ENCODE measurements at places on chromosomes 6 and 20.

GRCh38 chr6:111113336-111114086, 26.2 kb downstream of the SLC16A10 start:
- DNase-seq = no peak

GRCh38 chr6:85458782-85459181, 8.9 kb downstream of the NT5E start:
- DNase-seq = no peak

DNA sequence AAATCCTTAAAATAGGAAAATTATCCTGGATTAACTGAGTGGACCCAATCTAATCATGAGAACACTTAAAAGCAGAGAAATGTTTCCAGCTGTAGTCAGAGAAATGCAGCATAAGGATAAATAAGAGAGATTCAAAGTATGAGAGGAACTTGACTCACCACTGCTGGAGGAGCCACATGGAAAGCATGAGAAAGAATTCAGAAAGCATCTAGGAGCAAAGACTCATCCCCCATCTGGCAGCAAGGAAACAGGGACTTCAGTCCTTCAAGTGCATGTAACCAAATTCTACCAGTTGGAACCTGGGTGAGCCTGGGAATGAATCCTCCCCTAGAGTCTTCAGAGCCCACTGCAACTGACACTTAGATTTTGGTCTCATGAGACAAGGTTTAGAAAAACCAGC, 33.7 kb downstream of the RNF146 start:
- DNase-seq = no peak

- DNase-seq = no peak
Observed at GRCh38 chr6:14957355-14958059, 288.4 kb upstream of the JARID2 start.

- no peak for DNase-seq
Observed at GRCh38 chr6:143961886-143962878, 45.9 kb downstream of the PLAGL1 start.

GRCh38 chr6:29107758-29108157, at the start of gene OR2J3:
Gene OR2J3, plus strand, starts transcription at chr6:29108058. Its CDS starts 3,833 bp downstream, at chr6:29111891.
- no peak for DNase-seq

- DNase-seq = no peak
Observed at GRCh38 chr20:4243071-4243470, 227.7 kb upstream of the RNF24 start.

DNA sequence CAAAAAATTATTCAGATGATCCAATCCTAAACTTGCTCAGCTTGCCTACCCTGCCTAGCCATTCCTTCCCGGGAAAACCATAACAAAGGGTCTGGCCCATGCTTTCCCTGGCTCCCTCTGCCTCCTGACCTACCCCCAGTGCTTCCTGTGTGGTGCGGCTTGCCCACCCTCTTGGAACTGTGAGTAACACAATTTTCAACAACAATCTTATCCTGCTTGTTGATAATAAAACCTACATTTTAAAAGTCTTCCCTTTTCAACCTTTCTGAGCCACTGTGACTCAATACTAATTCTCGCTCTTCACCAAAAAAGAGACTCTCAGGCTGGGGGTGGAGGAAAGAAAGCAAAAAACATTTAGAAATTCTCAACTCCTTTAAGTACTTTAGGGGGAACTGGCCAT, 18.0 kb downstream of the EXOC2 start:
- no peak for DNase-seq

- DNase-seq = no peak
Observed at GRCh38 chr6:12313992-12314589, 23.9 kb downstream of the EDN1 start.

DNA sequence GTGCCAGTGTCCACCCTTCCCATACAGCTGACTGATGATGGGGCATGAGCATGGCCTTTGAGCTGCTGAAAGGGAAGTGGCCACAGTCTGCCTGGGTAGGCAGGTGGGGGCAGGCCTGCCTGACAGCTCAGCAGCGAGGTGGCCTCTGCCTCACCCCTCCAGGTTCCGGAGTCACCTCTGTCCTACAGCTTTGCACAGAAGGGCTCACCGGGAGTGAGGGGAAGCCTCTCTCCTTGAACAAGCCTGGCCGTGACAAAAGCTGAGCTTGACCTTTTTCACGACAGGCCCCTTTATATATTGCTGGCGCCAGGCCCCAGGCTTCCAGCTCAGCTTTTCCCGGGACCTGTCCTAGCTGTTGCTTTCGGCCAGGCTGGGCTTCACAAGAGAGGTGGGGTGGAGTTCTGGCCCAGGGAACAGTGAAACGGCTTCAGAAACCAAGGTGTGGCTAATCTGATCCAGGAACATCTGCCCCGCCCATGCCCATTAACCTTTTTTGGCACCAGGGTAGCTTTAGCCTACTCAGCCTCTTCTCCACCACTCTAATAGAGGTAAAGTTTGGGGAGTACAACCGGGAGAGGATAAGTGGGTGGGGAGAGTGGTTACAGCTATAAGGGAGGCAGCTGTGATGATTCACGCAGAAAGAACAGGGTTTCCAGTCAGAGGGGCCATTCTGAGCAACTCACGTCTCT, 42.9 kb downstream of the C6orf132 start:
- no peak for DNase-seq

DNA sequence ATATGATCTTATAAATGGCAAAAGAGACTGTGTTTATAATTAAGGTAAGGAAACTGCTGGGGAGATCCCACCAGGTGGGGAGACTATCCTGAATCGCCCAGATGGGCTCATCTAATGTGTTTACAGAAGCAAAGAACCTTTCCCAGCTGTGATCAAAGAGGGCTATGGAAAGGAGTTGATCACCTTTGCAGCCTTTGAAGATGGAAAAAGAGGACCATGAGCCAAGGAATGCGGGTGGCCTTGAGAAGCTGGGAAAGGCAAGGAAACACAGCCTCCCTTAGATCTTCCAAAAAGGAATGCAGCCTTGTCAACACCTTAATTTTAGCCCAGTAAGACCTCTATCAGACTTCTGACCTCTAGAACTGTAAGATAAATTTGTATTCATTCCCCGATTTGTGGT, 66.5 kb upstream of the ADGRG6 start:
- DNase-seq = no peak

DNA sequence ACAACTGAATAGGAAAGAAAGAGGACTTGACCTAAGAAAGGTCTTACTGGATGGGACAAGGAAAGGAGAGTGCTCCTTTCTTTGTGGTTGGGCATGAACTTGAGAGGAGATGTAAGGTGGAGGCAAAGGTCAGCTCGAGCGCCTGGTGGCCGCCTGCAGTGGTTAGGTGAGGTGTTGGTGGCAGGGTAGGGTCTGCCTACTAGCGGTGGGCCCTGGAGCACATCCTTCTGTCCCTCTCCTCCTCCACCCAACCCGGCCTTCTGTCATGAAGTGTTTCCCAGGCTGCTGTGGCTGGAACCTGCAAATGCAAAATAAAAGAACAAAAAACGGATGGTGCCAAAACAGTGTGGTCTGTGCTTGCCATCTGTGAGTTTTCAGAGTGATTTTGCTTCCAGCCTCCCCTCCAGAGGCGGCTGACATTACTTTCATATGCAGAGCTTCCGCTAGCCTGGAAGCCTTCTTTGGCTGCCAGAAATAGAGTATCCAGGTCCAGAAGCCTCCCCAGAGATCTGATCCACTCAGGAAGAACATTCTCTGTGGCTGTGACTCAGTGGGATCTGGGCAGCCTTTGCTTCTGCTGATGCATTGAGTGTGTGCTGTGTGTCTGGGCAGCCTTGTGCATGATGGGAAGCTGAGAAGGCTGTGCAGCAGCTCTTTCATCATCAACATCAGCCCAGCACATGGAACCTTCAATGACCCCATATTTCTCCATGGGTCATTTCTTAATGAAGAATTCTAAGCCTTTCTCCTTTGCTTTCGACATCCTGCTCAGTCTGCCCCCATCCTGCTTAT, 79.8 kb upstream of the FAM184A start:
- DNase-seq = no peak

DNA sequence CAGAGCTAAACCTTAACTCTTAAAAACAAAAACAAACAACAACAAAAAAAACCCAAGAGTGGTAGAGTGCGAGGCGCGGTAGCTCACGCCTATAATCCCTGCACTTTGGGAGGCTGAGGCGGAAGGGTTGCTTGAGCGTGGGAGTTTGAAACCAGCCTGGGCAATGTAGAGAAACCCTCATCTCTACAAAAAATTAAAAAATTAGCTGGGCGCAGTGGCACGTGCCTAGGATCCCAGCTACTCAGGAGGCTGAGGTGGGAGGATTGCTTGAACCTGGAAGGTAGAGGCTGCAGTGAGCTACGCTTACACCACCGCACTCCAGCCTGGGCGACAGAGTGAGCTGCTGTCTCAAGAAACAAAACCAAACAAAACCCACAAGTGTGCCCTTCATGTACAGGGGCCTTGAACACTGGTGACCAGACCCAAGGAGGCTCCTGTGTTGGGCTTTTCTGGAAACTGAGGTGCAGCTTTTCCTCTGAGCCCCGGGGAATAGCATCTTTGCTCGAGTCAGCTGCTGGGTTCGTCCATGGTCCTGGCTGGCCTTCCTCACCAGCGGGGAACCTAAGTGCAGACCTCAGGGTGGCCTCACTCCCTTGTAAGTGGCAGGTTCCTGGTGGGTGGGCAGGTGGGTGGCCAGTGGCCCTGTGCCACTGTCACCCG, 39.9 kb downstream of the PYGB start:
- DNase-seq = no peak

DNA sequence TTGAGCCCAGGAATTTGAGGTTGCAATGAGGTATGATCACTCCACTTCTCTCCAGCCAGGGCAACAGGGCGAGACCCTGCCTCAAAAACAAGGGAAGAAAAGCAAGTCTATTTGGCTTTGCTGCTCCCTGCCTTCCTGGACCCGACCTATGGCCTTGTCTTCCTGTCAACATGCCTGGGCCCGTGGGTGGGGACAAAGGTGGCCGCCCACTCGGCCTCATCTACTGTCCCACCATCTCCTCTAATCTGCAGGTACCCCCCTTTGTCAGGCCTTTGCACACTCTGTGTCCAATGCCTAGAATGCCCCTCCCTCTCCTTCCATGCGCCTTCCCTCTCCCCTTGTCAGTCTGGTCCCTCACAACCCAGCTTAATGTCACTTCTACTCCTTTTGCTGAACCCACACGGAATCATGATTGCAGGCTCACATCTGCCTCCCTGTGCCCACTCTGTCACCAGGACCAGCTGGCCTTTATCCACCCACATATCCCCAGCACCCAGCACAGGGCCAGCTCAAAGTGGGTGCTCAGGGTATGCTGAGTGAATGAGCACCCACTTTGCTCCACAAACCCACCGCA, 40.3 kb downstream of the MDFI start:
- no peak for DNase-seq

GRCh38 chr20:32454164-32455145, 96.3 kb downstream of the ASXL1 start:
- DNase-seq = no peak

GRCh38 chr20:61725145-61725544, 340.5 kb downstream of the TAF4 start:
- DNase-seq = no peak

GRCh38 chr6:100948381-100949133, 67.4 kb upstream of the ASCC3 start:
- no peak for DNase-seq

GRCh38 chr6:90098001-90098531, 198.6 kb downstream of the BACH2 start:
- DNase-seq = no peak

- no peak for DNase-seq
Observed at GRCh38 chr6:129607581-129608186, 102.3 kb downstream of the ARHGAP18 start.

DNA sequence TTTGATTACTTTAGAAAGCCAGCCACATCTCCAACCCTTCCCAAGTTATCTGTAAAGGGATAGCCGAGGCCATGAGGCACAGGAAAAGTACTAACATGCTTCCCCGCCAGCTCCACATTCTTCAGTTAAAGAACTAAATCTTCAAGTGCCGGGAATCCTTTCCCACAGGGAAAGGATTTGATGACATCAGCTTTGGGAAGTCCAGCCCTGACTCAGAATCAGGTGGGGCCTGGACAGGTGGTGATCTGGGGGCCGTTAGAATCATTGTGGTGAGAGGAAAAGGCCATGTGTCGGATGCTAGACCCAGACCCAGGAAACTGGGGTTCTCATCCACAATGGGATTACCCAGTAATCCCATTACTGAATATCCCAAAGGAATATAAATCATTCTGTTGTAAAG, 580.0 kb downstream of the QKI start:
- DNase-seq = no peak

- no peak for DNase-seq
Observed at GRCh38 chr20:5504061-5504739, 187.4 kb upstream of the PROKR2 start.

GRCh38 chr20:24027229-24027628, 38.6 kb upstream of the GGTLC1 start:
- no peak for DNase-seq

GRCh38 chr20:23164176-23164601, 78.1 kb upstream of the CD93 start:
- DNase-seq = no peak

DNA sequence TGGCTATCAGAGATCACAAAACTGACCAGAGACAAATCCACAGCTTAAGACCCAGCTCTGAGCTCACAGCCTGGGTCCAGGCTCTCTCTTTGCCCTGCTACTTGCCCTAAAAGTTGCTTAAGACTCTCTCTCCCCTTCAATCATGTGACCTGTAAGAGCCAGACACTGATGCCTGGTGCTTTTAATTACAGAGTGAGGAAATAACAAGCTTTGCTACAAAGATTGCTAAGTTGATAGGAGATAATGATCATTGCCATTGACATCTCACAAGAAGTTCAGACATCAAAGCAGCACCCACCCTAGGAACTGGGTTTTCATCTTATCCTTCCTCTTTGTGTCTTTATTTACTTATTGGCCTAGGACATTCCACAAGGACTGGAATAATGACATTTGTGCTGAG, 125.9 kb upstream of the CD93 start:
- no peak for DNase-seq

Data from NCI-H1417 treated with DMSO at 0.1 percent for 48 hours (cell line).